ENCODE measurements at places on chromosomes 7 and 10.

- DNase-seq = no peak
These were observed 287.6 kb downstream of the LRMDA start for GRCh38 chr10:75718991-75719390.

GRCh38 chr10:73859428-73859783 is 14.9 kb downstream of the CAMK2G start:
- DNase-seq = no peak

DNA sequence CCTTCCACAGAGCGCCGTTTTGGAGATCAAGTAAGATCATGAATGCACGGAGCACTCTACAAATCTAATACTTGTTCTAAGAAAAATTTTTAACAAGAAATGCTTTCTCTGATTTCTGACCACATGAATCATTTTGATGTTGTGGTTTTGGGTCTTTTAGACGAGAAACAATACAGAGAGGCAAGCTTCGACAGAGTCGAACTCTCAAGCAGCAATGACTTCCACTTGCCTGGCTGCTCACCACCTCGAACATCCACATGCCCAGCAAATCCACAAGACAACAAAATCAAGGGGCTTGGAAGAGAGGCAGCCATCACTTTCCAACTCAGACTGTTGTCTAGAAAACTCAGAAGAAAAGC is 69.4 kb upstream of the GSDME start:
- DNase-seq = no peak

DNA sequence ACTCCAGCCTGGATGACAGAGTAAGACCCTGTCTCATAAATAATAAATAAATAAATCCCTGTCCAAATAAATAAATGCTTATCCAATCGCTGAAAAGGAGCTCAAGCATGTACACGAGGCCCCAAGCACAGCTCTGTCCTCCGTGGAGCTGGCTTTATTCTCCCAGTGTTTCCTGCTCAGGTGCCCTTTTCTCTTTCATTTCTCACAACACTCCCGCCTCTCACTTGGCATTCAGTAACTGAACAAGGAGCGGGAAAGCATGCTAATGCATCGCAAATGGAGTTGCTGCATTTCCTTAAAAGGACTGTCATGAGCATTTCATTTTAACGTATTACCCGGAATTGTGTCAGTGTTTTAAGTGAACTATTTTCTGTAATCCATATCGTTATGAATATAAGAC is 210.9 kb upstream of the C7orf33 start:
- DNase-seq = no peak

GRCh38 chr7:142356166-142356565 is 98.3 kb upstream of the PRSS58 start:
- no peak for DNase-seq

- DNase-seq = no peak
These were observed 8.2 kb upstream of the STARD3NL start for GRCh38 chr7:38169847-38170246.

DNA sequence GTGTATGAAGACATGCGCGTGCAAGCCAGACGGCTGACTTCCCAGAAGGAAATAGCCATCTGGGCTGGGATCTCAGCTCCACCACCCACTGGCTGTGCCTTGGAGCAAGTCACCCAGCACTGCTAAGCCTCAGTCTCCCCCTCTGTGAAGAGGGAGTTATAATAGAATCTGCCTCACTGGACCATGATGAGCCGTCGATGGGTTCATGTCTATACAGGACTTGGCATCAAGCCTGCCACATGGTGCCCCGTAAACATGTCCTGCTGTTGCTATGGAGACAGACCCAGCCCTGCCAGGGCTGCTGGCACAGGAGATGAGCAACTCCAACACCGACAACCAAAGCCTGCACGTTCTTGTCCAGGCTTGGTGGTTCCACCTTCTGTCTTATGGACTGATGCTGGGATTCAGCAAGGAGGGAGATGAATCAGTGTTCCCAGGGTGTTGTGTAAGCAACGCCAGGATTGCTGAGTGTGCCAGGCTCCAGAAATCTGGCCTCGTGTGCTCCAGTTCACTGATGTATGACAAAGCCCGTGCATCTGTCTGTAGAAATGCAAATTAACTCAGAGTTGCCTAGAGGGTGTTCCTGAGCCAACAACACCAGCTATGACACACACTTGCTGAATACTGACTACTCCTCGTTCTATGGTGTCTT is 5.6 kb downstream of the GPR15LG start:
- no peak for DNase-seq

DNA sequence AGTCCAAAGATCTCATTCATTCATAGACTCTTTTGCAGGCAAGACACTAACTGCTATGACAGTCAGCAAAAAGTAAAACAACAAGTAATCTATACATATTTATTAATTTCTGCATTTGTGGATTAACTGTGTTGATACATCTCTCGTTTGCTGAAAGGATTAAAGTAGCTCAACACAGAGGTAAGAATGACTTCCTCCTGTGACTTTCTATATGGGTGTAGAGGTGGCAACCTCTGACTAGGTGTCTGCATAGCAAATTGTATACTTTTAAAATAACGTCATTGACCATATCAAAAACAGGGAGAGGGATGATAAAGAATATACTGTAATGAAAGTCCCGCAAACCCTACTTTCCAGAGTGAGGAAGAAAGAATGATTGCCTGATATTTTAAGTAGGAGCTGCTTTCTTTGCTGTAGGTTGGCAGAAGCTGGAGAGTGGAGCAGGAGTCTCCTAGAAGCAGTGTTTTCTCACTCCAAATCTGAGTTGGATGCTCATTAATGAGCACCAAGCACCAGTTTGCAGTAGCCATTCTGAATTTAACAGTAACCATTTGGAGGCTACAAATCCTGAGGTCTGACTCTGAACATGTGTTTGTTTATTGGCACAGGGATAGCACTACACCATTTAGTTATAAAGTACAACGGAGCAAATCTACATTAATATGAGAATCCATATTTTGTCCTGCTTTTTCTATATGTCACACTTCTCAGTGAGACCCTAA is 9.2 kb upstream of the LRRN3 start:
- DNase-seq = no peak

DNA sequence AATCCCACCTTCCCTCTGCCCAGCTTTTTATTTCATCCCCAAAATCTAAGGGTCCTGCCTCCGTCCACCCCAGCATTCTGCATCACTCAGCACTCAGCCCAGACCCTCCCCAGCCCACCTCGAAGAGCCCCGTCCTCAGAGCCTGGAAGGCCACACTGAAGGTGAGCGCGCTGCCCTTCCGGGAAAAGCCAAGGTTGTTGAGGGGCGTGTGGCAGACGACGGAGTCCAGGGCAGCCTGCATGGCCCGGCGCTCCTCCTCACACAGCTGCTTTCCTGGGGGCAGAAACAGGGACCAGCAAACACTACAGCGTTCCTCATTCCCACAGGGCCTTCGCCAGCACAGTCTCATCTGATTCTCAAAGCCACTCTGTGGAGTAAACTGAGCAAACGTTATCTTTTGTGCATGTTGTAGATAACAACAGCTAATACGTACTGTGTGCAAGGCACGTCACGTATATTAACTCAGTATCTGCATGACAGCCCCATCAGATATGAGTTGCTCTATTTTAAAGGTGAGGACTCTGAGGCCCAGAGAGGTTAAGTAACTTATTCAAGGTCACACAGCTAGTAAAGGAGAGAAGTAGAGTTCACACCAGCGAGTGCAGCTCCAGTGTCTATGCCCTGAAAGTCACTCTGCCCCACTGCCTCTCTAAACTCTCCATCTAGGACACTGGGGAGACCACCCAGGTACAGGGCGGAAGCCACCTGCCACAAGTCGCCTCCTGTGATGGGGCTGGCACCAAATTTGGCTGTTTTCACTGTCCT is 2.8 kb downstream of the TRAPPC14 start:
- DNase-seq = no peak

GRCh38 chr7:156067156-156067555 is 254.9 kb upstream of the SHH start:
- no peak for DNase-seq

DNA sequence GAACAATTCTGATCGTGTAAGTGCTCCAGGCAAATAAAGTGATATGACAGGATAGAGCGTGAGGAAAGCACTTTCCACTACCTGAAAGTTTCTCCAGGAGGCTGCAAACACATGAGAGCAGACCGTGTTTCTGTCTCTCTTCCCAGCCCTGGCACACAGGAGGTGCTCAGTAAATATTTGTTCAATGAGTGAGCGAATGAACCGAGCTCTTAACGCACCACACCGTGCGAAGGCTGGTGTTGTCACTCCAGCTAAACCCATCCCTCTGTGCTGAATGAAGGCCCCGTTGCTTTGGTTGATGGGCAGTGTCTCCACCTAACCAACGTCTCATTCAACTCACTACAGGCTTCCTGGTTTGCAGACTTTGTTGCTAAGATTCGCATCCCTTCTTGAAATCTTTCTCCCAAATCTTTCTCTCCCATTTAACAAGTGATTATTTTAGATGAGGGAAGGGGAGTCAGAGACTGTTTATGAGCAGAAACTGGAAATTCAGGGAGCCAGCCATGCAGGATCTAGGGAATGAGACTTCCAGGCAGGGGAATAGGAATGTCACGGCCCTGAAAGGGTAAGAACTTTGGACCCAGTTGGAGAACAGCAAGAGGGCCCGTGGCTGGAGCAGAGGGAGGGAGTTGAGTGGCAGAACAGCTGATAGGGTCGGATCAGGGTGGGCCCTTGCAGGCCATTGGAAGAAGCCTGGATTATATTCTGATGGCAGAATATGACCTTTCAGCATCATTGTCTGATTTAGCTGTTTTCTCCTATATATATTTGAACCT is 282.6 kb downstream of the CAMK1D start:
- no peak for DNase-seq

DNA sequence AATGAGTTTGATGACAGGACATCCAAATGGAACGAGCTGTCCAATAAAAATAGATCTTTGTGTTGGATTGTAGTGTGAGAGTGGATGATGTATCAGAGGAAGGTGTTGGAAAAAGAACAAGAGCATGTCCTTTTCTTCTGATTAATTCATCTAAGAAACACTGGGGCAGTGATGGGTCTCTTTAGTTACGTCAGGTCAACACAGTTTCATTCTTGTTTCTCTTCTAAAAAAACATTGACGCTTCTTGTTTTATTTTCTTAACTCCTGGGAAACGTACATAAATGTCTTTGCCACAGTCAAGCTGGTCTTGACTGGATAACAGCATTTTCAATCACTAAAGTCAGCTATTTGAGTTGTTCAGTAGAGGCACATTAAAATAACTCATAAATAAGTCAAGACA is 67.0 kb downstream of the PPP1R9A start:
- DNase-seq = no peak

Measured in stimulated activated CD8-positive, alpha-beta memory T cell treated with anti-CD3 and anti-CD28 coated beads, Interleukin-2, amount 100 ng/mL, for 1 hour (primary cell).